ENCODE measurements at places on chromosomes 11 and 22. TPM values are rescaled to one million over a fixed set of nuclear protein-coding genes. Genes with fewer than 3 reads are reported as not detected.
A peak's percentile ranks its signal among the peaks of the same experiment; 100 is the strongest.

BMAL1 gene
- total RNA-seq = 28.4 TPM

NTM gene
- total RNA-seq = 9.9 TPM

SOX6 gene
- 6.4 TPM for total RNA-seq

NAV2 gene
- 47.3 TPM for total RNA-seq

DCHS1 gene
- total RNA-seq = 26.0 TPM

RAB36 gene
- 21.5 TPM for total RNA-seq

AMBRA1 gene
- total RNA-seq = 56.0 TPM

GUCY1A2 gene
- 23.8 TPM for total RNA-seq

UBXN1 gene
- total RNA-seq = 90.5 TPM

KRTAP5-11 gene
- not detected for total RNA-seq

DNA sequence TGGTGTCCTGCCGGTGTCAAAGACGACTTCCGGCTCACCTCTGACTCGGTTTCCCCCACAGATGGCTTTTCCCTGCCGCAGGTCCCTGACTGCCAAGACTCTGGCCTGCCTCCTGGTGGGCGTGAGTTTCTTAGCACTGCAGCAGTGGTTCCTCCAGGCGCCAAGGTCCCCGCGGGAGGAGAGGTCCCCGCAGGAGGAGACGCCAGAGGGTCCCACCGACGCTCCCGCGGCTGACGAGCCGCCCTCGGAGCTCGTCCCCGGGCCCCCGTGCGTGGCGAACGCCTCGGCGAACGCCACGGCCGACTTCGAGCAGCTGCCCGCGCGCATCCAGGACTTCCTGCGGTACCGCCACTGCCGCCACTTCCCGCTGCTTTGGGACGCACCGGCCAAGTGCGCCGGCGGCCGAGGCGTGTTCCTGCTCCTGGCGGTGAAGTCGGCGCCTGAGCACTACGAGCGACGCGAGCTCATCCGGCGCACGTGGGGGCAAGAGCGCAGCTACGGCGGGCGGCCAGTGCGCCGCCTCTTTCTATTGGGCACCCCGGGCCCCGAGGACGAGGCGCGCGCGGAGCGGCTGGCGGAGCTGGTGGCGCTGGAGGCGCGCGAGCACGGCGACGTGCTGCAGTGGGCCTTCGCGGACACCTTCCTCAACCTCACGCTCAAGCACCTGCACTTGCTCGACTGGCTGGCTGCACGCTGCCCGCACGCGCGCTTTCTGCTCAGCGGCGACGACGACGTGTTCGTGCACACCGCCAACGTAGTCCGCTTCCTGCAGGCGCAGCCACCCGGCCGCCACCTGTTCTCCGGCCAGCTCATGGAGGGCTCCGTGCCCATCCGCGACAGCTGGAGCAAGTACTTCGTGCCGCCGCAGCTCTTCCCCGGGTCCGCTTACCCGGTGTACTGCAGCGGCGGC is 5.5 kb downstream of the B3GNT6 start:
- no peak for DNase-seq

- DNase-seq = peak; percentile 83
These were observed 29.8 kb downstream of the ADAMTS15 start for GRCh38 chr11:130478204-130478701.

GRCh38 chr22:43148581-43148980 is 2.8 kb upstream of the TSPO start:
- DNase-seq = no peak

- no peak for DNase-seq
These were observed 25.6 kb upstream of the MMP12 start for GRCh38 chr11:102900346-102900745.

- DNase-seq = no peak
These were observed 373.9 kb downstream of the BRD1 start for GRCh38 chr22:49453771-49454170.

- DNase-seq = peak; percentile 81
These were observed 45.0 kb downstream of the PDE2A start for GRCh38 chr11:72629266-72629665.

GRCh38 chr22:23243859-23244689 is 63.8 kb downstream of the BCR start:
- DNase-seq = no peak

- no peak for DNase-seq
These were observed 37.4 kb upstream of the TPBGL start for GRCh38 chr11:75203138-75203537.

GRCh38 chr11:7551571-7551970 is 37.8 kb downstream of the PPFIBP2 start:
- no peak for DNase-seq

DNA sequence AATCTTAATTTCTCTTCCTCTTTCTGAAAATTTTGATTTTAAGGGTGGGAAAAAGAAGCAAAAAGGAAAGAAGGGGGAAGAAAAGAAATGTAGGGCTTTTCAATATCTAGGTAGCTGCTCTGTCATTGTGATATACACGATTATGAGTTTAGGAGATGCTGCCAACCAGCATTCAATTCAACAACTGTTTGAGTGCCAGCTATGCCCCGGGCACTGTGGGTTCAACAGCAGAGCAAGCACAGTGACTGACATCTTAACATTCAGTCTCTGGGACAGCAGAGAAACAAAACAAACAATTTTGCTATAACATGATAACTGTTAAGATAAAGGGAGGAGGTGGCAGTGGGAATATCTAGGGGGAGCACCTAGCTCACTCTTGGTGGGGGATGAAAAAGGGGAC is 91.6 kb downstream of the DBX1 start:
- DNase-seq = no peak

- no peak for DNase-seq
These were observed 10.8 kb downstream of the GNB1L start for GRCh38 chr22:19843857-19844376.

- DNase-seq = no peak
These were observed 61.4 kb downstream of the C11orf58 start for GRCh38 chr11:16799890-16800289.

GRCh38 chr11:74895340-74896116 is 53.4 kb downstream of the XRRA1 start:
- DNase-seq = no peak

DNA sequence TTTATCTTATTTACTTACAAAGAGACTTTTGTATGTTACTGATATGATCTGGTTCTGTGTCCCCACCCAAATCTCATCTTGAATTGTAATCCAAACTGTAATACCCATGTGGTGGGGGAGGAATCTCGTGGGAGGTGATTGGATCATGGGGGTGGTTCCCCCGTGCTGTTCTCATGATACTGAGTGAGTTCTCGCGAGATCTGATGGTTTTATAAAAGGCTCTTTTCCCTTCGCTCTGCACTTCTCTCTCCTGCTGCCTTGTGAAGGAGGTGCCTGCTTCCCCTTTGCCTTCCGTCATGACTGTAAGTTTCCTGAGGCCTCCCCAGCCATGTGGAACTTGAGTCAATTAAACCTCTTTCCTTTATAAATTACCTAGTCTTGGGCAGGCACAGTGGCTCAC is 42.4 kb upstream of the WNT7B start:
- DNase-seq = no peak

DNA sequence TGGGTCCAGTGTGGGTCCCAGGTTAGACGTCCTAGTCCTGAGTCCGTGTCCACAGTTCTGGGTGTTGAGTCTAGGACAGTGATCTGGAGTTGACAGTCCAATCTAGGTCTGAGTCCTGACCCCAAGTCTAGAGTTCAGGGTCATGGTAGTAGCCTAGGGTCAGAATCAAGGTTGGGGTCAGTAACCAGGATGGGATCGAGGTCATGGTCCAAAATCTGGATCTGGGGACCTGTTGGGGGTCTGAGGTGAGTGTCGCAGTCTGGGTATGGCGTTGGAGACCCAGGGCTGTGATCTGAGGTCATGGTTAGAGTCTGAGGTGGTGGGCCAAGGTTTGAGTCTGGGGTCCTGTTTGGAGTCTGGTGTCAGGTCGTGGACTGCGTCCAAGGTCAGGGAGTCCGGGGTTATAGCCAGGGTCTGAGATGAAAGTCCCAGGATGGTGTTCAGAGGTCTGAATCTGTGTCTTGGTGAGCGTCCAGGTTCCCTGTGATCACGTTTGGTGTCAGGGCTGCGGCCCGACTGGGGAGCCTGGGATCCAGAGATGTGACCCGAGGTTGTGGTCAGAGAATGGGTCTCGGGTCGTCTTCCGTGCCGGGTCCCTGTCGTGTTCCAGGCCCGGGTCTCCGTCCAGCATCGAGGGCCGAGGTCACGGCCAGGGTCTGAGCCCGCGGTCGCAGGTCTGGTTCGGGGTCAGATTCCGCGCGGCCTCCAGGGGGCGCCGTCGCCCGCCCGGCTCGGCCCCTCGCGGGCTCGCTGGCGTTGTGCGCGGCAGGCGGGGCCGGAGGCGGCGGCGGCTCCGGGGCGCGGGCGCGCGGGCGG is 432 bp upstream of the GRK2 start:
- DNase-seq = peak; percentile 81

DNA sequence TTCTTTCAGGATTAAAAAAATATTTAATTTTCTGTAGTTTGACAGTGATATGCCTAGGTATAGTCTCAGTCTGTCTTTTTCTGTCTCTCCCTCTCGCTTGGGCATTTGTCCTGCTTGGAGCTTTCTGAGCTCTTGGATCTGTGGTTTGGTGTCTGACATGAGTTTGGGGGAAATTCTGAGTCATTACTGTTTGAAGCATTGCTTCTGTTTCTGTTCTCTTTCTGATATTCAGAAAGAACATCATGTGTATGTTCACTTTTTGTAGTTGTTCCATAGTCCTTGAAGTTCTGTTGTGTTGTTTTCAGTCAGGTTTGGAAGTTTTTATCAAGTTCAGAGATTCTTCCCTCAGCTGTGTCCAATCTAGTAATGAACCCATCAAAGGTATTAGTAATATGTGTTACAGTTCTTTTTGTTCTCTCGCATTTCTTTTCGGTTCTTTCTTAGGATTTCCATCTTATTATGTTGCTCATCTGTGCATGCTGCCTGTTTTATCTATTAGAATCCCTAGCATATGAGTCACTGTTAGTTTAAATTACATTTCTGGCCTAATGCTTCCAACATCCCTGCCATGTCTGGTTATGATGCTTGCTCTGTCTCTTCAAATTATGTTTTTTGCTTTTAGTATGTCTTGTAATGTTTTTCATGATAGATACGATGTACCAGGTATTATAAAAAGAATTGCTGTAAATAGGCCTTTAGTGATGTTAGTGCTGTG is 48.4 kb downstream of the DDX10 start:
- DNase-seq = no peak

DNA sequence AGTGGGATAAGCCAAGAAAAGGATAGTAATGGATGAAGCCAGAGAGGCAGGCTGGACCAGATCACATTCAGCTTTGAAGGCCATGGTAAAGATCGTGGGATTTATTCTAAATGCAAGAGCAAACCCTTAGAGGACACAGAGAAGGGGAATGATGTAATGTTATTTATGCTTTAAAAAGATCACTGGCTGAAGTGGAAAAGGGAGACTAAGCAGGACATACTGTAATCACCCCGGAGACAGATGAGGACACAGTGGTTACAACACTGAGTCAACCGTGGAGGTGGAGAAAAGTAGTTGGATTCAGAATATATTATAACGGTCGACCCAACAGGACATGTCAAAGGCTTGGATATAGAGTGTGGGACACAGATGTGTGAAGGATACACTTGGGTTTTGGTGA is 38.5 kb downstream of the CDON start:
- DNase-seq = no peak

DNA sequence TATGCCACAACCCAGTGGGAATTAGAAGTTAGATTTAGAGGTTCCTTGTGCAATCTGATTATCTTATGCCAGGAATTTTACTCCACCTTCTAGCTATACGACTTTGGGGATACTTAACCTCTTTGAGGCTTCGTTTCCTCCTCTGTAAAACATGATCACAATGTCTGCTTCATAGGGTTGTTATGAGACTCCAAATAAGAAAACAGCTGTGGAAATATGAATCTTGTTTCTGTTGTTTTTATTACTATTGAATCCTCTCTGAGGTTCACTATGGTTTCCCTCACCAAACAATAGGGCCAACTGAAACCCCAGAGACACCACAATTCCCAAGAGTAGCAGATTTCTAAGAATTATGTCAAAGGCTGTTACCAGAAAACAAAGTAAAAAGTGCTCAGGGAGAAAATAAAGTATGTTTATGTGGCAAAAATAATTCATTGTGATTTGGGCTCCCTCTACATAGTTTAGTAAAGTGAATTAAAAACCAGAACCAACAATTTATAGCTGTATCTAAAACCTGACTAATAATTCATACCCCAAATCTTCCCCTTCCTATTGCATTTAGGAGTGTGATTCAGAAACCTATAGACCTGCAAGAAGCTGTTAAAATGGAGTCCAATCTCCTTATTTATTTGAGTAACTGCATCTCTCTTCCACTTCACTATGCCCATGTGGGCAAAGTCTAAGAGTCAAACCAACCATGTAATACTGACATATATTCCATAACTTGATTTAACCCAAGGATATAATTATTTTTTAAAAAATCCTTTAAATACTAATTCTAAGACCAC is 38.4 kb downstream of the AMBRA1 start:
- DNase-seq = no peak

- peak; percentile 87 for DNase-seq
These were observed at the start of gene C1QTNF5 for GRCh38 chr11:119340335-119341221. Gene C1QTNF5 (minus strand): TSS chr11:119340883. CDS start chr11:119340397, 486 bp downstream.

DNA sequence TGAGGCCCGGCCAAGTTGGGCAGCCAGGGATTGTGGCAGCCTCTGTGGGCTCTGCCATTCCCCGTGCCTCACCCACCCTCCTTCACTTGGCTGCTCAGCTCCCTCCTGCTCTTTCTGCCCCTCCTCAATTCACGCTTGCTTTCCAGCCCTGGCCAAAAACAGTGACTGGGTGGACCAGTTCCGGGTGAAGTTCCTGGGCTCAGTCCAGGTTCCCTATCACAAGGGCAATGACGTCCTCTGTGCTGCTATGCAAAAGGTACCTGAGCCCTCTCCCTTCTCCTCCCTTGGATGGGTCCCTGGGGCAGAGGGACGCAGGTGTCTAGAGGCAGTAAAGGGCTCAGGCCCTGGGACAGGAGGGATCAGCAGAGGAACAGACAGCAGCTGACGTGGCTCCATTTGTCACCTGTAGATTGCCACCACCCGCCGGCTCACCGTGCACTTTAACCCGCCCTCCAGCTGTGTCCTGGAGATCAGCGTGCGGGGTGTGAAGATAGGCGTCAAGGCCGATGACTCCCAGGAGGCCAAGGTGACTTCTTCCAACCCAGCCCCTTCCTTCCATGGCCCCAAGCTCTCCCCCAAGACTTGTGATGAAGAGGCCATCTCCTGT is 2.7 kb downstream of the FREY1 start:
- no peak for DNase-seq

- no peak for DNase-seq
These were observed 43.2 kb downstream of the PIK3C2A start for GRCh38 chr11:17164361-17165246.
